Activated CD8-positive, alpha-beta T cell treated with anti-CD3 and anti-CD28 coated beads, Interleukin-2, amount 10 ng/mL, durations not matched to agents 7 days and 5 days (primary cell): ENCODE measurements at places on chromosomes 6 and 20. TPM values are rescaled to one million over a fixed set of nuclear protein-coding genes. Genes with fewer than 3 reads are reported as not detected.

The LY6G5B gene
- total RNA-seq: 23.2 TPM

The TAF11 gene
- 31.9 TPM for total RNA-seq

The CASS4 gene
- 17.8 TPM for total RNA-seq

The TFAP2D gene
- not detected for total RNA-seq

The SF3B5 gene
- 168 TPM for total RNA-seq

The TFAP2A gene
- total RNA-seq: not detected

DNA sequence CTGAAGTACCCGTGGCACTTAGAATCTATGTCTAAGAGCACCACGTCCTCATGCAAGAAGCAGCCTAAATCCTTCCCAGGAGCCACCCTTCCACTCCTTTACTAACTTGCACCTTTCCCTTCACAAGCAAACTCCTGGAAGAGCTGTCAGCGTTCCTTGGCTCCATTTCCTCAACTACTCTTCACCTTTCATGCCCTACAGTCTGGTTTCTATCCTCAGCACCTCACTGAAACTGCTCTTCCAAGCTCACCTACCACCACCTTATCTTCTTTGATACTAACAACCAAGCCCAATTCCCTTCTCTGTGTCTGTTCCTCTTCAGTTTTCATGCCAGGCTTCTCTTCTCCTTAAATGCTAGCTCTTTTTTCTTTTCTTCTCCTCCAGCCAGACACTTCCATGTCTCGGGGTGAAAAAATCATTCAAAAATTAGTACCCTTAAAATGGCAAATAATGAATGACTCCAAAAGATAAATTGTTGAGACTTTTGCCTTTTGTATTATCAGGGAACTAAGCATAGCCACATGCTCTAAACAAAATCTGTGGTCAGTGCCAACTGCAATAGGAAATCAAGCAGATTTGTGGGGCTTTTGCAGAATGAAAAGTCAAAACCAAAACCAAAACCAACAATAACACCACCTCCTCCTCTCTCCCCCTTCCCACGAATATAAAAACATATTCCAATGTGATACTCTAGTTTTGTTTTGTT, 149.6 kb upstream of the KCNK16 start:
- DNase-seq: no peak

GRCh38 chr6:157525918-157526425, 145.0 kb downstream of the ZDHHC14 start:
- no peak for DNase-seq

DNA sequence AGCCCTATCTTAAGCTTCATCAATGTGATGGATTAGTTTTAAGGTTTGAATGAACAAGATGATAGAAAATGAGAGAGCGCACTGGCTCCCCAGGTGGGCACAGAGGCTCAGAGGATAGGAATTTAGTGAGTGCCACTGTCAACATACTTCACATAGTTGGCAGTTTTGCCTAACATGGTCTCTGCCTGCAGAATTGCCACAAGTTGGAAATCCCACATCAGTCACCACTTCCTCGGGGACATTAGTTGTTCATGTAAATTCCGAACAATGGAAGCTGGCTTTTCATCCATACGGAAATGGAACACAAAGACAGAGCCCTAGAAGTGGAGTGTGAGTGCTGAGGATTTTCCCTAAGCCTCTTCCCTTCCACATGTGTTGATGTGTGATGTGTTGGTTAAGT, 123.9 kb upstream of the PHACTR1 start:
- no peak for DNase-seq

GRCh38 chr20:63456429-63457284, 15.8 kb downstream of the KCNQ2 start:
- no peak for DNase-seq

- DNase-seq: peak; percentile 46
Measured at GRCh38 chr6:14861491-14861943, 384.4 kb upstream of the JARID2 start.

GRCh38 chr6:24824142-24824938, 25.6 kb upstream of the ARMH2 start:
- no peak for DNase-seq

- DNase-seq: no peak
Measured at GRCh38 chr6:13098006-13098405, 230.3 kb downstream of the TBC1D7 start.

- no peak for DNase-seq
Measured at GRCh38 chr20:4272225-4272624, 256.9 kb upstream of the RNF24 start.

DNA sequence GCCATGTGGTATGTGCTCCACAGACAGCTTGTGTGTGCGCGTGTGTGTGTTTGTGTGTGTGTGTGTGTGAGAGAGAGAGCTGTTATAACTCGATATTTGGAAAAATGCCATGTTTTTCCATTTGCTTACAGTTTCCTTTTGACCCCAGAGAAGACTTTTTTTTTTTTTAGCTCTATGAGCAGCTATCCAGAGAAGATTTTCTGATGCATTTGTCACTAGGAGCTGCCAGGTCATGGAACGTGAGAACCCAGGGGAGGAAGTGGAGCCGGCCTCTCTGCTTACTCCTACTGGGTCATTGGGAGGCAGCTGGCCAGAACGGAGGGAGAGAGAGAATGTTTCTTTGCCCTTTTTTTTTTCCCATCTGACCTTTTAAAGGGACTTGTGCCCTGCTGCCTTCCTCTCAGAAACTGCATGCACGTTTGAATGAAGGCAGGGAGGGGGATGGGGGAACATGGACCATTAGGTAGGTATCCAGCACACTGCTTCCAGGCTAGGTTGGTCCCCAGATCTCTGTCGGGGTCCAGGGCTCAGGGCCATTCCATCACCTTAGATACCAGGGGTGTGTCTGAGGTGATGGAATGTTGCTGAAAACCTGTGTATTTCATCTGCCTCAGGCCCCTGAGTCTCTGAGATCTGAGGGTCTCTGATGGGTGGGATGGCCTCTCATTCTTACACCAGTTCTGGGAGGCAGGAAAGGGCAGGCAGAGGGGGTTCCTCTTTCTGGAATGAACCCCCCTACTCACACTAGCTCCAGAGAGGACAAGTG, 11.2 kb upstream of the MRPS18A start:
- DNase-seq: no peak

- no peak for DNase-seq
Measured at GRCh38 chr20:10524643-10525042, 89.5 kb downstream of the SLX4IP start.

GRCh38 chr20:23268792-23269354, 81.7 kb upstream of the NXT1 start:
- no peak for DNase-seq
